ENCODE measurements at places on chromosomes 3 and 15.

GRCh38 chr15:25767356-25768151 is 95.6 kb downstream of the ATP10A start:
- no peak for DNase-seq

- DNase-seq = no peak
Observed at GRCh38 chr15:73985101-73985873, 6.8 kb downstream of the STOML1 start.

GRCh38 chr3:17136136-17136721 is 251.5 kb downstream of the PLCL2 start:
- DNase-seq = no peak

DNA sequence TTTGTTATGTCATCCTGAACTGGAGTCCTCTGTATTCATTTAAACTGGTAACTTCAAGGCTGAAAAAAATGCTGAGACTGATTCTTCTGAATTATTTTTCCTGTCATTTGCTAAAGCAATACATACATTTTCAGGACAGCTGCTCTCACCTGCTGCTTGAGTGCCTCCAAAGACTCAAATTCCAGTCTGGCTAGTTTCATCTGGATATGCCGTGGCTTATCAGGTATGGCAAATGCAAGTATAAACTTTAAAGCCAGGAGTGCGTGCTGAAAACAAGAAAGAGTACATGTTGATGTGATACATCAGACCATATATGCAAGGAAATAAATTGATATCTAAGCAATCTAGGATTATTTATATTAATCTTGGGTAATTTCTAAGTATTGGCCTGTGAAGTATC is 146.1 kb downstream of the SNRK start:
- DNase-seq = no peak

DNA sequence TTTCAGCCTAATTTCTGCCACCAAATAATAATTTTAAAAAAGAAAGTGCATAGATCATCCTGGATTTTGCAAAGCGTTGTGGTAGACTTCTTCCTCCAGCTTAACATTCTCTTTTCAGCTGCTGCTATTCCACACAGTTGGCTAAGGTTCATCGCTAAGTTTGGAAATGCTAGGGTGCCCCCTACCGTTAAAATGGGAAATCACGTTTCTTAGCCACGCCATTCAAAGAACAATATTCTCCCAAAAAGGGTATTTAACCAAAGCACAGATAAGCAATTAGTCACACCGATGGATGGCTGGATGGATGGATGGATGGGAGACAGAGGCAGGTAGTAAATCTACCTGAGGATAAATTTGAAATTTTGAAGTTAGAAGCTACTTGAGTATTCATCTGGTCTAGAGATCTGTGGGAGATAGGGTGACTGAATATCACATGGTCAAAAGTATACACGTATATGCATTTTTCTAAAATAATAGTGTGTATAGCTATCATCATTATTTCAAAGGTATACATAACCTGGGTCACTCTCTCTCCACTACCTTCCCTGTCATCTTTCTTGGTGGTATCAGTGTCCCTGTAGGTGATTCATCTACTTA is 67.2 kb downstream of the EFHB start:
- DNase-seq = no peak

DNA sequence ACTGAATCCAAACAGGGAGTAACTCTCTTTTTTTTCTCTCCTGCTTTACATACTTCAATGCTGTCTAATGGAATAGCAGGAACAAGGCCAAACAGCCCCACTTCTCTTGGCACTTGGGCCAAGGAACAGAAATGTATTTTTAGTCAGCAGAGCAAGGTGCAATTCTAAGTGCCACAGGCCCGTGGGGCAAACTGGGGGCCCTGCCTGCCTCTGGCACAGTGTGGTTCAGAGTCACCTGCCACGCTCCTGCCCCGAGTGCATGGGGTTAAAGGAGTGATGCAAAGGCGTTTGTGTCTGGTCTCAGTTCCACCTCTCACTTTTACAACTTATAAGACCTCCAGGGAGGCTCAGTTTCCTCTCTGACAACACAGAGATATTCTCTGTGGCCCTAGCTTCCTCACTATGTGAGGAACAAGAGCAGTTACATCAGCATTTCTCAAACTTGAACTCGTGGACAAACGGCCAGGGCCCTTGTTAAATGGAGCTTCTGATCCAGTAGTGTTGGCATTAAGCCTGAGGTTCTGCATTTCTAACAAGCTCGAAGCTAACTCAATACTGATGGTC is 51.3 kb downstream of the LRIG1 start:
- DNase-seq = no peak

DNA sequence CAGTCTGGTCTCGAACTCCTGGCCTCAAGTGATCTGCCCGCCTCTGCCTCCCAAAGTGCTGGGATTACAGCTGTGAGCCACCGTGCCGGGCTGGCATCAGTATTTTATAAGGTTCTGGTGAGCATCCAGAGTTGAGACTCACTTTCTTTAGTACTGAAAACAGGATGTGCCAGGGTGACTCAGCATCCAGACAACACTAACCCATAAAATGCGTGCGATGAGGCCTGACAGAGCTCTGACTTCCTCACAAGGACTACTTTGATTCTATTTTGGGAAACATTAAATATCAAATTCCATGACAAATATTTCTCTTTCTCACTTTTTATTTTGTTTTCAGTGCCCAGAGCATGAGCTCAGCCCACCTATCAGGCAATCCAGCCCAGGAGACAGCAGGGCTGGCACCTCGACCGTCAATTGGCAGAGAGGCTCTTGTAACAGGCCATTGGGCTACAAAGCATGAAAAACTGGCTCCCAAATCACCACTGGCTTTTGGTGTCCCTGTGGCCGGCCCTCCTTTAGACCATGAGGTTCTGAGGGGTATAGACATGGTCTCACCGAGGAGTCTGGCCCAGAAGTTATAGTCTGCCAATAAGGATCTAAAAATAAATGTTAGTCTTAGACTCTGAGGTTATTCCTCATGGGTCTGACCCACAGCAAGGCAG is 75.0 kb downstream of the FEM1B start:
- peak; percentile 13 for DNase-seq

DNA sequence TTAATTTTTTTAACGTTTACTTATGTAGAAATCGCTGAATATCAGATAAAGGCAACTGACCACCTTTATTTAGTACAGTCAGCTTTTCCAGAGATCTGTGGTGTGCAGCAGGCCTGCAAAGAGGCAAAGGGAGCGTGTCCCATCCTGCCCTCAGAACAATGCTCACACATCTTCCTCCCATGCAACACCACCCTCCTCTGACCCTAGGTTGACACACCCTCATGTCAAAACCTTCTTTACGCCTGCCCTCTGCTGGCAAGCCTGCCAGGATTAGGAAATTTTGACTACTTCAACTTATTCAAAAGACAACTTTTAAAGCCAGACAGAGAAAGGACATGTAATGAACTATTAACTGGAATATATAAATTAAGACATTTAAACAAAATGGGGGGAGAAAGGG is 513.7 kb downstream of the FOXP1 start:
- peak; percentile 60 for DNase-seq

DNA sequence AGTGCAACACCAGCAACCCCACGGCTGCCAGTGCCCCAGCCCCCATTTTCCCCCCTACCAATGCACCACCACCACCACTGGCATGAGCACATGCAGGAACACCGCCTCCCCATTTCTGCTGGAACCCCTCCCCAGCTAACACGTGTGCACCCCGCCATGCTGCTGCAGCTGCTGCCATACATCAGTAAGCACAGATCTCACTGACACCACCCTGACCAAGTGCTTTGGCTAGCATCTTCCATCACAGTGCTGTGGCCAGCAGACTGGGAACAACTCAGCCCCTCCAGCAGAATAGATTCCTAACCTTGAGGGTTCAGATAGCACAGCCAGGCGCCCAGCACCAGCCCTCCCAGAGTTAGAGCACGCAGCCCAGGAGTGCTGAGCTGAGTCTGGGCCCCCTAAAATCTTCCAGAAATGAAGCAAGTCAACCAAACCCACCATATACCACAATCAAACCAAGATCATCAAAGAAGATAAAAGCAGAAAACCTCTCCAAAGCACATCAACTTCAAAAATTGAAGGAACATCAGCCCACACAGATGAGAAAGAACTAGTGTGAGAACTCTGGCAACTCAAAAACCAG is 81.2 kb upstream of the CDV3 start:
- DNase-seq = no peak

- no peak for DNase-seq
Observed at GRCh38 chr3:15610082-15610759, 8.7 kb downstream of the BTD start.

GRCh38 chr3:12253516-12254343 is 35.1 kb upstream of the PPARG start:
- DNase-seq = no peak

- no peak for DNase-seq
Observed at GRCh38 chr15:22952796-22953579, 27.2 kb downstream of the CYFIP1 start.

- DNase-seq = no peak
Observed at GRCh38 chr15:43529141-43529540, 11.7 kb downstream of the MAP1A start.

GRCh38 chr15:49331951-49332350 is 91.1 kb upstream of the FGF7 start:
- DNase-seq = no peak

- no peak for DNase-seq
Observed at GRCh38 chr3:130956721-130957120, 62.8 kb downstream of the ATP2C1 start.

- DNase-seq = no peak
Observed at GRCh38 chr3:23756206-23756840, 49.4 kb upstream of the UBE2E1 start.

DNA sequence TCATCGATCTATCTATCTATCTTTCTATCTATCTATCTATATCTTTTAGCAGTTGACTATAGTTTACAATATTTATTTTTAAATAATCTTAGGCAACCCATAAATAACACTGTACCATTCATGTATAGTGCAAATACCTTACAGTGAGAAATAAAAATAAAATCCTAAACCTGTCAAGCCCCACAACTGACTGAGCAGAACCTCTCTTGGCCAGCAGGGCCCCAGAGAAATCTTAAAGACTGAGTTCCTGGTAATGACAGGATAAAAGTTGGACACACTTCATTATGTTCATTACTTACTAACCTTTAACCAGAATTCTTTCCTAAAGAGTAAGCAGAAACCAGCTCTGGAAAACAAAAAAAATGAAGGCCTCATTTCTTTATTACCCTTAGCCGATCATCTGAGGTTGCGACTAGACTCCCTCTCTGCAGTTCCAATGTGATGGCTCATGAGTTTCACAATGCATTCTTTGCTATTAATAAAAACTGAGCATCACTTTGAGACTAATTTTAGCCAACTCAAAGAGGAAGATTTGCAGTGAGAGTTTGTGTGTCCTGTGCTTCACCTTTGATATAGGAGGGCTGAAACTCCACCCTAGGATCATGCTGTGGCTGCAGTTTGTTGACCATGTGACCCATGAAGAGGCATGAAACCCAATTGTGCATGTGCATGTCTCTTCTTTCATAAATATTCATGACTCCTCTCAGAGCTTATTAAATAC is 1072.0 kb downstream of the NSUN3 start:
- DNase-seq = no peak

DNA sequence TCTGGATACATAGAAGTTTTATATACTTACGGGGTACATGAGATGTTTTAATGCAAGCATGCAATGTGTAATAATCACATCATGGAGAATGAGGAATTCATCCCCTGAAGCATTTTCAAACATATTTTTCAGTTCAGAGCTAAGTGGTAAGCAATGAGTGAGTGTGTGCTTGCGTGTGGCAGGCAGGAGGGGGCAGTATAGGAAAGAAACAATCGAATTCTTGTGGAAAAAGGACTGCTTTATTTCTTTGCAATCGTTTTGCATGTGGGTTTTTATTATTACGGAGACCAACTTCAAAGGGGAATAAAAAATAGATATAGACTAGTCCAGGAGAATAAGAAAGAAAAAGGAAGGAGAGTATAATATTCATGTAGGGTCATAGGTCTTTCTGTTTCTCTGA is 271.6 kb downstream of the CHL1 start:
- no peak for DNase-seq

DNA sequence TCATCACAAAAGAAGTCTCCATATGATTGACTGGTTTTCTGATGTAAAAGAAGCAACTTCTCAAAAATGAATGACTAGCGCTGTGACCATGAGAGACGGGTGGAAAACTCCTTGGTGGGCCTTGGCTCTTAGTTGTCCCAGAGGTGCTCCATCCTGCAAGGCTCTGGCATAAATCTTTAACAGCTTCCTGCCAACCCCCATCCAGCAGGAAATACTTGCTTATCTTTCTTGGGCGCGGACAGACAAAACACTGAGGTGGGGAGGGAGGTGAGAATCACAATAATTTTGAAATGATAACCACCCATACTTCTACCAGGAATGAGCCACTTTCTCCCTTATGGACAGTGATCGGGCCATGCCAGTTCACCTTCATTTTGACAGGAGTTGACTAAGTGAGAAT is 128.6 kb downstream of the STT3B start:
- DNase-seq = no peak

- no peak for DNase-seq
Observed at GRCh38 chr3:154776549-154777225, 303.4 kb upstream of the MME start.

GRCh38 chr15:62889734-62890505 is 152.6 kb upstream of the TPM1 start:
- DNase-seq = no peak

- DNase-seq = no peak
Observed at GRCh38 chr3:98966862-98967546, 65.5 kb upstream of the DCBLD2 start.

DNA sequence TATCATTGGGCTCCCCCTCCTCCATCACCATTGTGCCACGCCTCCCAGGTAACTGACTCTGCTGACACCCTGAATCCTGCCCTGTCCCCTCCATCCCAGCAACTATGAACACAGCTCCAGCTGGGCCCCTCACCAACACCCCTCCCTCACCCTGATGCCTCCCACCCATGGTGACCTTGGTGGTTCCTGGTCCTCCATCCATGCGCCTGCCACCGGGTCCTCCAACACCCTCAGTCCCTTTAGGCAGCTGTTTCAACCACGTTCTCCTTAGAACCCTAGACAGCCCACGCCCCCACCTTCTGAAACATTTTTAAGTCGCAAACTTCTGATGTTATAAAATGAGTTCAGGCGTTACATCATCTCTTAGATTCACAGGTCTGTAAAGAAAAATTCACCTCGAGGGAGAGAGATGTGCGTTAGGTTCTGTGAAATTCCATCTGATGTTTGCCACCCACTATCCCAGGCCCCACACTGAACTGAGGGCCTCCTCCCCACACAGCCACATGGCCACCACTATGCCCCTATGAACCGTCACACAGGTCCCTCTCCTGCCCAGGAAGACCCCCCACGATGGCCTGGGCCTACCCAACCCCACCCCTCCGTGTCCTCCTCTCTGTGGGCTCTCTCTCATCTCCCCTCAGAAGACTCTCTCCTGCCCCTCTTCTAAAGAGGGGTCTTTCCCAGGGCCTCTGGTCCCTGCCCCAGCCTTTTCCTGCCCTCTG is 29.8 kb downstream of the PCSK6 start:
- no peak for DNase-seq

Data from stimulated activated naive CD4-positive, alpha-beta T cell (primary cell).